Posterior vena cava (tissue), 2 donors: ENCODE measurements at places on chromosomes 2 and 18.

GRCh38 chr2:216687646-216688045, 7.7 kb downstream of the IGFBP5 start:
- DNase-seq = peak; percentile 35

- DNase-seq = no peak
Measured at GRCh38 chr2:240662681-240663080, 20.0 kb downstream of the AQP12B start.

GRCh38 chr2:54572262-54572635, 116.1 kb downstream of the SPTBN1 start:
- DNase-seq = no peak

- DNase-seq = no peak
Measured at GRCh38 chr2:61090386-61090921, 24.8 kb downstream of the SANBR start.

GRCh38 chr2:172200495-172201085, 97.9 kb upstream of the DLX2 start:
- no peak for DNase-seq

GRCh38 chr2:100761365-100761764, 58.6 kb upstream of the NPAS2 start:
- DNase-seq = no peak

DNA sequence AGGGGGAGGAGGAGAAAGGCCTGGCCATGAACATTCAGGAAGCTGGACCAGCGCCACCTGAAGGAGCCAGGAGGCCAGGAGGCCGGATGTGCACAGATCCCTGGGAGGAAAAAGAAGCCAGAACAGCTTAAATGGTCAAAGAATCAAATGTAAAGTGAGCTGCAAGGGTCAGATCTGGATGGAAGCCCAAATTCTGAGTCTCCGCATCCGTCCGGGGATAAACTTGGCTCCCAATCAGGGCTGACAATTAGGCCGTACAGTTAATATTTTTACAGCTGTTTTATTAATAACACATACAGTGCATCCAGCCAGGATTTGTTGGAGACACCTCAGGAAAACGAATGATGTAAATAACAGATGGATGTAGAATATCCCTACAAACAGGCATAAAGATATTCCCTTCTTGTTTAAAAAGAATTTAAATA, 495.1 kb upstream of the TCF4 start:
- DNase-seq = no peak

DNA sequence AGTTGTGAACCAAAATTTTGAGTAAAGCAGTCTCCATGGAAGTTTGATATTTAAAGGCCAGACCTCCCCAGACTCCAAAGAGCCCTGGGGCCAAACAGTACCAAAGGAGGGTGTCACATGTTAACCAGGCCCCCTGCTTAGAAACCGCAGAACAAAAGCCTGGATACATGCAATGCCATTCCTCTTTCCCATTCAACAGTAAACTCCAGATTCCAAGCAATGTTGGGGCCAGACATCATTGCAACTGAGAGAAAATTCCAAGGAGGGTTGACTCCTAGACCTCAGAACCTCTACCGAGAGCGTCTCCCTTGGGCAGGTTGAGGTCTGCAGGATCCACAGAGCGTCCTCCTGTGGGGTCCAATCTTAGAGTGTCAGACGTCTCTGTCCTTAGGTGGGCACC, 404.4 kb upstream of the SYT4 start:
- DNase-seq = no peak

DNA sequence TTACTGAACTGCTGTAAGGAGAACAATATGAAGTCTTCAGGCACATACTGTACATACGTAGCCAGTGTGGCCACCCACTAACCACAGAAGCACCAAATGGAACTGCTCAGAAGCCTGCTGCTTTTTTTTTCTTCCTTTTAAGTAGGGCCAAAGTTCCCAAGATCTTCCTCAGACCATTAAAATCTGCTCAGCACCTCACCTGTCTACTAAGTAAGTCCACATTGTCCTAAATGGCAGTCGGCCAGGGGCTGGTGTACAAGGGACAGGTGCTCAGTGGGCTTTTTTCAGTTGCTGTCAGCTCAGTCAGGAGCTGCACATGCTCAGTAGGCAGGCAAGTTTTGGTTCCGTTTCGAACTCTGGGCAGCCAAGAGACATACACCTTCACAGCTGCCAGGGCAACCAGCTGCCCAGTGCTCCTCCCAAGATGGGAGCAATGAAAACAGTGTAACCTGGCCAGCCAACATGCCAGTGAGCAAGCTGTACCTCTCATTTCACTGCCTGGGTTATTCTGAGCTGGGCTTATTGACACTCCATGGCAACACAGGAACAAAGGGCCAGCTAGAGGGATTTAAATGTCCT, 86.1 kb downstream of the ACVR1 start:
- DNase-seq = peak; percentile 74

GRCh38 chr18:76578571-76579300, 83.7 kb upstream of the ZNF516 start:
- no peak for DNase-seq

GRCh38 chr2:70517804-70518203, 35.8 kb downstream of the TGFA start:
- DNase-seq = no peak

GRCh38 chr2:139067874-139068273, 287.7 kb upstream of the NXPH2 start:
- DNase-seq = no peak

- DNase-seq = no peak
Measured at GRCh38 chr2:156333274-156333950, 891 bp upstream of the NR4A2 start.

DNA sequence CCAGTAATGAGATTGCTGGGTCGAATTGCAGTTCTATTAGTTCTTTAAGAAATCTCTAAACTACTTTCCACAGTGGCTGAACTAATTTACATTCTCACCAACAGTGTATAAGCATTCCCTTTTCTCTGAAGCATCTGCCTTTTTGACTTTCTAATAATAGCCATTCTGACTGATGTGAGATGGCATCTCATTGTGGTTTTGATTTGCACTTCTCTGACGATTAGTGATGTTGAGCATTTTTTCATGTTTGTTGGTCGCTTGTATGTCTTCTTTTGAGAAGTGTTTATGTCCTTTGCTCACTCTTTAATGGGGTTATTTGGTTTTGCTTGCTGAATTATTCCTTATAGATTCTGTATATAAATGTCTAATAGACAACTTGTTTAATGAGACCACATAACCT, 69.6 kb upstream of the UGP2 start:
- DNase-seq = no peak

- no peak for DNase-seq
Measured at GRCh38 chr18:10015941-10016819, 102.4 kb downstream of the VAPA start.

- peak; percentile 55 for DNase-seq
Measured at GRCh38 chr2:1887106-1887505, 142.8 kb upstream of the PXDN start.

DNA sequence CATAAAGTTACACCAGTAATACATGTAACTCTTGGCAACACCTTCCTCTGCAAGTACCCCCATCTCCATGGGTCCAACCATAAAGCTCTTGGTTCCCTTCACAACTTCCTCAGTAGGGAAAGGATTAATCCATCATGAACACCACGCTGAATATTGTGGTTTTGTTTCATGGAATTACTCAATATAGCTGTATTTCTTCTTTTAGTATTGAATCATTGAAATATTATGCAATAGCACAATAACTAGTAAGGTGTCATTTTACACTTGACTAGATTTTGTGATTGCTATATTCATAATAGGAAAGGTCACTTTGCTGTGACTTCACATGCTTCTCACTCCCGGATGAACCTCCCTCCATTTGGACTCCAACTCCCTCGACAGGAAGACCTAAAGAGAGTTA, 29.7 kb upstream of the PID1 start:
- no peak for DNase-seq

- DNase-seq = no peak
Measured at GRCh38 chr2:7012141-7012764, 95.0 kb downstream of the RNF144A start.

- no peak for DNase-seq
Measured at GRCh38 chr2:118973542-118973951, 31.6 kb downstream of the MARCO start.

DNA sequence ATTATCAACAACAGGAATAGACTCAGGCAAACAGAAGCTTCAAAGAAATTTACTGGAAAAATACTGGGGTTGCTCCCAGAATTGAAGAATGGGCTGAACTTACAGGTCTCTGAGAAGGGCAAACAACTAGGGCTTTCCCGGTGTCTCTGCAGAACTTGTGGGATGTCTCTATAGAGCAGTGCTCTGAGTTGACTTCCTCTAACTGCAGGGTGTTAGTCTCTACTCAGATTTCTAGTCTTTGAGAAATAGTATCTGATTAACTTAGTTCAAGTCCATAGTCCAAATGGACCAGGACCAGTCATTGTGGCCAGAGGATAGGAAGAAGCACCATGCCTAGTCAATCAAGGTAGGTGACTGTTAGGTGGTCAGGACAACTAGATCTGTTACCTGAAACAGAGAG, 45.8 kb downstream of the LIMS1 start:
- DNase-seq = no peak

- no peak for DNase-seq
Measured at GRCh38 chr2:58756336-58756735, 515.2 kb upstream of the FANCL start.

GRCh38 chr2:25176541-25177181, 8.3 kb upstream of the POMC start:
- DNase-seq = no peak

GRCh38 chr2:29110916-29111535, 4.2 kb upstream of the CLIP4 start:
- DNase-seq = no peak

DNA sequence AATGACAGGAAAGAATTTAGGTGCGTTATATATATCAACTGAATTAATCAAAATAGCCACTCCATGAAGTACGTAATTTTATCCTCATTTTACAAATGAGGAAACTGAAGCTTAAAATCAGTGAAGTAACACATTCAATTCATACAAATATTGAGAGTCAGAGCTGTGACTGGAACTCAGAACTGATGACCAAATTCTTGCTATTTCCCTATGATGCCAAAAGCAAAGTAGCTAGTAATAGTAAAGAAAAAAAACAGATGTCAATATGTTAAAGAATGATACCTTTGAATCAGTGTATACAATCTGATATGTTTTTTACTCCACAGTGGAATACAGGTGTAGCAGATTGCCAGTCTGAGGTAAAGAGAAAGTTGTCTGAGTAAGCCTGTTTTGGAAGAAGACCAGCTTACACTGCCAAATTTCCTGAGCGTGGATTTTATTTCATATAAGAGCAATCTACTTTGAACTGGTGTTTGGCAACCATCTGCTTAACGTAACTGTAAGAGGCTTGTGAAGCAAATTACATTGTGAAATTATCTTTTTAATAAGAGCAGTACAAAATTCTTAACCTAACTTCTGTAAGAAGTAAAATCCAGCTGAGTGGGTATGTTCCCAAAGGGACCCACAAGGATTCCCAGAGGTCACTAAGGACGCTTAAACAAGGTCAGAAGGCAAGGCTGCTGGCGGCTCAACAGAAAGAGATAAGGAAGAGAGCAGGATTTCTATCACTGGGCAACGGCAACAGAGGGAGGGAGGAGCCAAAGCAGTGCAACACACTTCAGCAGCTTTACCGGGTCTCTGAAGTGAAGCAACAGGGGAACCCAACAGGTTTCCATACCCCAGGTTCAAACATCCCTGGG, 85.6 kb downstream of the IKZF2 start:
- no peak for DNase-seq

DNA sequence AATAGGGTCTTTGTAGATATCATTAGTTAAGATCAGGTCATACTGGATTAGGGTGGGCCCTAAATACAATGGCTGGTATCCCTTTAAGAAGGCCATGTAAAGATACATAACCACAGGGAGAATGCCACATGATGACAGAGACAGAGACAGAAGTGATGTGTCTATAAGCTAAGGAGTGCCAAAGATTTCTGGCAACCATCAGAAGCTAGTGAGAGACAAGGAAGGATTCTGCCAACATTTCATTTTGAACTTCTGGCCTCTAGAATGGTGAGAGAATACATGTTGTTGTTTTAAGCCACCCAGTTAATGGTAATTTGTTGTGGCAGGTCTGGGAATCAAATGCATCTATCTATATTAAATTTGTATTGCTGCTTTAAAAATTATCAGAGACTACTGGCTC, 185.5 kb upstream of the CYRIA start:
- DNase-seq = no peak

GRCh38 chr2:240255165-240255491, 114.7 kb upstream of the OTOS start:
- DNase-seq = no peak

GRCh38 chr2:30192314-30192713, 39.0 kb upstream of the LBH start:
- no peak for DNase-seq

- no peak for DNase-seq
Measured at GRCh38 chr18:7743256-7743655, 176.1 kb downstream of the PTPRM start.

GRCh38 chr2:205902041-205902899, 183.7 kb downstream of the INO80D start:
- no peak for DNase-seq

DNA sequence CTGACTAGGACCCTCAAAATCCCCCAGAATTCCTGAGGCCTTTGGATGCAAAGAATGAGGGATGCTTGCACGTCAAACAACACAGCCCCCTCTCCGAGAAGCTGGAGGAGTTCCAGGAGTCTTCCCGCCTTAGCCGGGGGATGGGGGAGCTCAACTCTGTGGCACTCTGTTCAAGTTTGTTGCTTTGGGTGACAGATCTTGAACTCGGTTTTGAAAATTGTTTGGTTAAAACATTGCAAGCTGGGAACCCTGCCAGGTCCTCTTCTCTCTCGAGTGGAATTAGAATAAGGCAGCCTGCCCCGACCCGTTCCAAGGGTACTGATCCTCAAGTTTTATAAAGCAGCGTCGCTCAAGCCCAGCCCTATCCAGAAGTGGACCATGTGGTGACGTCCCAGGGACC, 244.1 kb downstream of the LOXHD1 start:
- no peak for DNase-seq

GRCh38 chr2:38581193-38582147, 21.3 kb downstream of the HNRNPLL start:
- DNase-seq = no peak

DNA sequence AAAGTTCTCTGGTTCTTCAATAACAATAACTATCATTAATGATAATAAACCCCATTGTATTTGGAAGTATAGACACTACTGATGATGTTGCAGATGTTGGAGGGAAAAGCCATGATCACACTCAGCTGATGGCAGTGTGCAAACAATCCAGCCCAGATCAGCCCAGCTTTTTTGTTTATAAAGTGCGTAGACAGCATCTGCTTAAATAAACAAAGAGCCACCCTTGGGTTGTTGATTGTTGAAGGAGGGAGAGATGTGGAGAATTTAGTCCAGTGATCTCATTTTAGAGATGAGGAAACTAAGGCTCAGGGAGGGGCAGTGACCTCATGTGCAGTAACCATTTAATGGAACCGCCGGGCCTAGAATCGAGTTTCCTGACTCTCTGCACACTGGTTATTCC, 56.0 kb upstream of the MEX3C start:
- no peak for DNase-seq
